ENCODE measurements at places on chromosomes 4 and X. TPM values are rescaled to one million over a fixed set of nuclear protein-coding genes. Genes with fewer than 3 reads are reported as not detected.

The C4orf36 gene
- total RNA-seq: 1.0 TPM

The ADH4 gene
- total RNA-seq: not detected

The FGD1 gene
- 6.8 TPM for total RNA-seq

The PITX2 gene
- total RNA-seq: 1.1 TPM

The MAP7D2 gene
- 5.6 TPM for total RNA-seq

The DOK7 gene
- 0.16 TPM for total RNA-seq

The DMRTC1 gene
- total RNA-seq: not detected

The SLC7A11 gene
- total RNA-seq: 33.3 TPM

The EPHA5 gene
- total RNA-seq: 0.41 TPM
